ENCODE measurements at places on chromosomes 13 and 19.

- no peaks in the 10 kb centered on the region for H3K4me1 ChIP-seq
- DNase-seq, result no peak
- no peak overlapping the region for H3K27ac ChIP-seq
- H3K36me3 ChIP-seq, result no peaks in the 10 kb centered on the region
Measured at GRCh38 chr13:73989244-73989843, 144.9 kb downstream of the KLF12 start.

GRCh38 chr13:23380534-23380933 lies 53.0 kb downstream of the SACS start:
- no peaks in the 10 kb centered on the region for H3K27me3 ChIP-seq
- H3K36me3 ChIP-seq, result no peaks in the 10 kb centered on the region
- H3K4me1 ChIP-seq, result no peaks in the 10 kb centered on the region
- no peak overlapping the region for H3K27ac ChIP-seq

- H3K36me3 ChIP-seq, result no peaks in the 10 kb centered on the region
- no peak overlapping the region for H3K4me3 ChIP-seq
- no peaks in the 10 kb centered on the region for H3K27me3 ChIP-seq
- no peaks in the 10 kb centered on the region for H3K4me1 ChIP-seq
- DNase-seq, result no peak
- no peak overlapping the region for H3K27ac ChIP-seq
Measured at GRCh38 chr13:37365496-37365895, 233.1 kb downstream of the POSTN start.

- no peaks in the 10 kb centered on the region for H3K36me3 ChIP-seq
- H3K4me1 ChIP-seq, result no peaks in the 10 kb centered on the region
- H3K27me3 ChIP-seq, result no peaks in the 10 kb centered on the region
- no peak for DNase-seq
- no peak overlapping the region for H3K4me3 ChIP-seq
- H3K27ac ChIP-seq, result no peak overlapping the region
Measured at GRCh38 chr13:22964245-22964966, 216.4 kb upstream of the SGCG start.

- no peak overlapping the region for H3K4me3 ChIP-seq
- H3K27ac ChIP-seq, result no peak overlapping the region
- H3K36me3 ChIP-seq, result no peaks in the 10 kb centered on the region
- no peaks in the 10 kb centered on the region for H3K4me1 ChIP-seq
- DNase-seq, result no peak
- H3K27me3 ChIP-seq, result no peaks in the 10 kb centered on the region
Measured at GRCh38 chr19:32816555-32817099, 52.9 kb downstream of the SLC7A9 start.

DNA sequence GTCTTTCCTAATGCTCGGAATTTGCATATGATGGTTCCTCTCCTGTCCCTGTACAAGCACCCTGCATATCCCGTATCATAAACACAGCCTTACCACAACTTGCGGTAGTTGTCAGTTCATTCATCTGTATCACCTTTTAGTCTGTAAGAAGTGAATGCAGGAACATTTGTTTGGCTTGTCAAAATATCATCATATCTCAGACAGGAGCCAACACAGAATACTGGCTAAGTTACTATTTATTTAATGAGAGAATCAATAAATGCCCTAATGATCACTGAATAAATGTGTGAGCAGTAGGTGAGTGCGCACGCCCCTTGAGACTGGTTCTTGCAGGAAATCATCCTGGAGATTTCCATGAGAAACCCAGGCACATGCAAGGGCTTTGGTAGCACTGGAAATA lies 182.8 kb downstream of the MYO16 start:
- no peaks in the 10 kb centered on the region for H3K4me1 ChIP-seq
- H3K27me3 ChIP-seq, result no peaks in the 10 kb centered on the region
- no peak overlapping the region for H3K4me3 ChIP-seq
- no peak overlapping the region for H3K27ac ChIP-seq
- DNase-seq, result no peak

DNA sequence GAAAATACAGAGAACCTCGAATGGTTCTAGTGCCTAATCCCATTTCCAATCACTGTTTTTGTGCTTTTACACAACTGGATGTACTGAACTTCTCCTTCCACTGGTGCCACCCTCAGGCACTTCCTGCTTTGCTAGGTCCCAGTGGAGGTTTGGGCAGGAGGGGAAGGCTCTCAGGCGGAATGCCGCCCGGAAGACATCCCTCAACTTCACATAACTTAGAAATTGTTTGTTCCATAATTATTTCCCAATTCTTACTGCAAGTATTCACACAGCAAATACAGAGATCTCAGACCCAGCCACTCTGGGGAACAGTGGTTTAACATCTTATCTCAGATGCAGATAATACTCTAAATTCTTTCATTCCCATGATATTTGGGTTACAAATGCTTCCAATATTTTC lies 195.7 kb upstream of the IPO5 start:
- H3K4me1 ChIP-seq, result no peaks in the 10 kb centered on the region
- H3K4me3 ChIP-seq, result no peak overlapping the region
- no peak overlapping the region for H3K27ac ChIP-seq
- no peaks in the 10 kb centered on the region for H3K27me3 ChIP-seq
- H3K36me3 ChIP-seq, result no peaks in the 10 kb centered on the region

GRCh38 chr13:29490561-29490885 lies 105.0 kb downstream of the SLC7A1 start:
- no peak overlapping the region for H3K4me3 ChIP-seq
- no peaks in the 10 kb centered on the region for H3K36me3 ChIP-seq
- no peak overlapping the region for H3K27ac ChIP-seq
- no peak for DNase-seq
- no peaks in the 10 kb centered on the region for H3K27me3 ChIP-seq
- H3K4me1 ChIP-seq, result no peaks in the 10 kb centered on the region

DNA sequence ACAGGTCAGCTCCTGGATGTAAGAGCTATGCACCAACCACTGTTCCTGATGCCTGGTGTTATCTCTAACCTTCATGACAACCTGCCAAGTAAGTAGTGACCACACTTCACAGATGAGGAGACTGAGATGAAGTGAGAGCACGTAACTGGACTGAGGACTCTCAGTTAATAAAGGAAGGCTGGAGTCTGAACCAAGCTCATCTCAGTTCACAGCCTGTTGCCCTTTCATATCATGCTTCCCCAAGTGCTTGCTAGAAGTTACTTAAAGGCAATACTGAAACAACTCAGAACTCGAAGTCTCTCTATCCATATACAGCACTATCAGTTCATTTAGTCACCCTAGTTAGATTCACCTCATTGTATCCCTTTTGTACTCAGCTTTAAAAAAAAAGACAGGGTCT lies 119.7 kb downstream of the ABCC4 start:
- DNase-seq, result no peak
- H3K36me3 ChIP-seq, result no peaks in the 10 kb centered on the region
- H3K27ac ChIP-seq, result peak overlapping the region; percentile 36
- no peak overlapping the region for H3K4me3 ChIP-seq

DNA sequence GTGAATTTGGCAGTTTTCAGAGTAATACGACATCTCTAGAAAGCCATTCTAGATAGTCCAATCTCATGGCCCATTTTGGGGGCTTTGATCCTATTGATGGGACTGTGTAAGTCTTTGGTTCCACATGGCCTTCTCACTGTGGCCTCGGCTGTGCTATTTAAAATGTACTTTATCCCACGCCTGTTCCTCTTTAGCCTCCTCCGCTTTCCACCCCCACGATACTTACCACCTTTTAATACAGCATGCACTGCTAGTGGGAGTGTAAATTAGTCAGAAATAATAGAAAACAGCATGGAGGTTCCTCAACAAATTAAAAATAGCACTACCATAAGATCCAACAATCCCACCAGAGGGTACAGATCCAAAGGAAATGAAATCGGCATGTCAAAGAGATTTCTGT lies 28.3 kb upstream of the CEBPG start:
- no peak overlapping the region for H3K4me3 ChIP-seq
- no peak overlapping the region for H3K27ac ChIP-seq
- DNase-seq, result no peak
- no peaks in the 10 kb centered on the region for H3K36me3 ChIP-seq

Data from ovary (tissue), 10 donors.